ENCODE measurements at places on chromosomes 1 and 21. TPM values are rescaled to one million over a fixed set of nuclear protein-coding genes. Genes with fewer than 3 reads are reported as not detected.

Gene ZNF326
- 28.7 TPM for total RNA-seq

Gene RGSL1
- total RNA-seq: not detected

Gene RGS16
- total RNA-seq: 1.1 TPM

Gene SNX7
- total RNA-seq: 43.9 TPM

Gene CRYAA
- not detected for total RNA-seq

Gene CELA3B
- total RNA-seq: 0.76 TPM

Gene CR1L
- total RNA-seq: 0.34 TPM

Gene FAM229A
- 7.9 TPM for total RNA-seq

Gene CEPT1
- 30.8 TPM for total RNA-seq

Gene SPATA45
- not detected for total RNA-seq

Gene GPR161
- total RNA-seq: 7.2 TPM

Gene URB2
- total RNA-seq: 5.0 TPM

Gene TPTE
- total RNA-seq: not detected

Gene CAPN8
- 87.8 TPM for total RNA-seq

Measured in left colon (tissue), 2 donors.